ENCODE measurements at places on chromosomes 4 and X.
A peak's percentile ranks its signal among the peaks of the same experiment; 100 is the strongest.

- DNase-seq: no peak
These were observed 449.1 kb downstream of the BCOR start for GRCh38 chrX:39648548-39649254.

- DNase-seq: no peak
These were observed 169.9 kb downstream of the AASDH start for GRCh38 chr4:56217343-56217890.

GRCh38 chrX:9865804-9866472 lies 79.7 kb downstream of the SHROOM2 start:
- DNase-seq: no peak

DNA sequence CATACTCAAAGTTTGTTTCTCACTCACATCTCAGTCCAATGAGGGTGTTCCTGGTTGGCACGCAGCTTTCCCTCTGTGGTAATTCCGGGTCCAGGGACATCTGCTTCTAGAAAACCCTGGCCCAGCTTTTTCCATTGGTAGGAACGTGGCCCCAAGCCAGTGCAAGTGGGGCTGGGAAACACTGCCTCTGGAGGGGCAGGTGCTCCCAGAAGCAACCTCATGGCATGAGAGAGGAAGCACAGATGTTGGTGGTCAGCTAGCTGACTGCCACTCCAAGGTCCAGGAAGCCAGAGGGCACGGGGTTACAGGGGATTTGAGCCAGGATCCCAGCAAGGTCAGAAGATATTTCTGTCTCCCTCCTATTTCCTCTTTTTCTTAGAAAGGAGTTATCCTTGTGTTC lies 47.5 kb downstream of the DCTD start:
- no peak for DNase-seq

- no peak for DNase-seq
These were observed 597.1 kb downstream of the MID1IP1 start for GRCh38 chrX:39398215-39398962.

DNA sequence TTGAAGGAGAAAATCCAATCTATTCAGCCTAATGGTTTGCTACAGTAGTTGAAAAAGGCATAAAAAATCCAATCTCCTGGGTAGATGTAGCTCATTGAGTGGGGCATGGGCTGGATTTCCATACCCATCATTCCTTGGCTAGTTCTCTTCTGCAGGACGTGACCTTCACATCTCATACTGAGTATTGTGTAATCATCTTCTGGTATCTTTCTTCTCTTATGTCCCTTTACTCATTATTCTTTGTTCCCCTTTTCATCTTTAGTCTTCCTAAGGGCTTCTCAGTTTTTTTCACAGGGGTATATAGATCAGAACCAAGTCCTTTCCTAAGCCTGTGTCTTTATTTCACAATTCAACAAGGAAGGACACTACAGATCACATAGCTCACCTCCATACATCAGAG lies 727.6 kb upstream of the MAGEB2 start:
- no peak for DNase-seq

- no peak for DNase-seq
These were observed 806.0 kb downstream of the ADGRL3 start for GRCh38 chr4:62006108-62006507.

- DNase-seq: peak; percentile 46
These were observed 121.3 kb downstream of the GPR143 start for GRCh38 chrX:9644335-9644734.

GRCh38 chrX:87582453-87582852 lies 64.9 kb downstream of the KLHL4 start:
- no peak for DNase-seq
